ENCODE measurements at places on chromosomes 3 and 15. TPM values are rescaled to one million over a fixed set of nuclear protein-coding genes. Genes with fewer than 3 reads are reported as not detected.

Gene NR1I2
- total RNA-seq = not detected

Gene CHST14
- total RNA-seq = 25.7 TPM

Gene TMEM266
- total RNA-seq = 0.36 TPM

Gene GPR160
- 1.4 TPM for total RNA-seq

Gene NEK10
- 3.2 TPM for total RNA-seq

Gene GOLGA8G
- not detected for total RNA-seq

Gene PLIN1
- not detected for total RNA-seq

Gene FOXB1
- 1.3 TPM for total RNA-seq

Gene BHLHE40
- 185 TPM for total RNA-seq

Gene SKOR1
- not detected for total RNA-seq

Gene TYRO3
- total RNA-seq = 34.0 TPM

Gene LRRC2
- total RNA-seq = 0.36 TPM
